Islet precursor cell (in vitro differentiated cells): ENCODE measurements at places on chromosomes 1 and 21.
A peak's percentile ranks its signal among the peaks of the same experiment; 100 is the strongest.

DNA sequence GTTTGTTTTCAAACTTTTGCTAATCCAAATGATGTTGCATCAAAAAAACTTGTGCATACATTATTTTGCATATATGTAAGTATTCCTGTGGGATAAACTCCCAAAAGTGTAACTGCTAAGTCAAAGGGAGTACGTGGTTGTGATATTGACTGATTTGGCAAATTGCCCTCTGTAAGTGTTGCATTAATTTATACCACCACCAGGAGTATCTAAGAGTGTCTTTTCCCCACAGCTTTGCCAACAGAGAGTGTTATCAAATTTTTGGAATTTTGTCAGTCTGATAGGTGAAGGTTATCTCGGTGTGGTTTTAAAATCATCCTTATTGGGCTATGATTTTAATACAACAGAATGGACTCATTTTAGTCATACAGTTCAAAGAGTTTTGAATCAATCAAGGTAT is 30.1 kb upstream of the PARP1 start:
- no peak for DNase-seq

DNA sequence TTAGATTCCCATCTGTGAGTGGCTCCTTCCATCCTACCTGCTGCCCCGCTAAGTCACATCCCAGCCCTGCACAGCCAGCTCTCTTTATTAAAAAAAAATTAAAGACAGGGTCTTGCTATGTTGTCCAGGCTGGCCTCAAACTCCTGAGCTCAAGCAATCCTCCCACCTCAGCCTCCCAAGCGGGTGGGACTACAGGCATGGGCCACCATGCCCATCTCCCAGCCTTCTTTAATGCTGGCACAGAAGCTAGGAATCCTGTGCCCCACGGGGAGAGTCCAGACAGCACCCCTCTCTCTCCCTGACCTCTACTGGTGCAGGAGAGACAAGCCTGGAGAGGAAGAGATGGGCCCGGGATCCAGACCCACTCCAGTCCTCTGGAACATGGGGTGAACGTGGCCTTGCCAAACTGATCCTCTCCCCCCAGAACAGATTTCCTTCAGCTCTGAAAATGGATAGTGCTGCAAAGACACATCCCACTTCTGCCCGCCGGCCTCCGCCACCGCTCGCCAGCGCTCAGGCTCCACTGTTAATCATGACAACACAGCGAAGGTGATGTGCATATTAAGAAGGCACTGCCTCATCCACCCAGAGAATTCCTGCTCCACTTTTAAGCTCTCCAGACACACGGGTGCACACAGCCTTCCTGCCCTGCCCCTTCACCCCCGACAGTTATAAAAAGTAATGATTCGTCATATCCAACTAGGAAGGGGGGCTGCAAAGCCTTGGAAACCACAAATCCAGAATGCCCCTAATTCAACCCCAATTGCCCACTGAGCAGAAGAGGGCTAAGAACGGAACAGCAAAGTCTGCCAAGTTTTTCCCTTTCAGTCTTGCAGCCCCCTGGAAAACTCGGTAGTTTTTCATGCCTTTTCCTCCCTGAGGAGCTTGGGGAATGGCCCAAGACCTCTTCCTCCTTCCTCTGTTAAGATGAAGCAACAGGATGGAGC is 68.1 kb downstream of the MRPL37 start:
- DNase-seq: no peak

DNA sequence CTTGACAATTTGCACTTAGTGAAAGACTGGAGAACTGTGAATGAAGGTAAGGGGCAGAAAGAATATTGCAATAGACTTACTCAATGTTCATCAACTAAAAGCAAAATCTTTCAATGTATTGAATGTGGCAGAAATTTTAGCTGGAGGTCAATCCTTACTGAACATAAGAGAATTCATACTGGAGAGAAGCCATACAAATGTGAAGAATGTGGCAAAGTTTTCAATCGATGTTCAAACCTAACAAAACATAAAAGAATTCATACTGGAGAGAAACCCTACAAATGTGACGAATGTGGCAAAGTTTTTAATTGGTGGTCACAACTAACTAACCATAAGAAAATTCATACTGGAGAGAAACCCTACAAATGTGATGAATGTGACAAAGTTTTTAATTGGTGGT is 80.7 kb downstream of the JMJD4 start:
- no peak for DNase-seq

- DNase-seq: no peak
These were observed 113.0 kb downstream of the SYT2 start for GRCh38 chr1:202597090-202597761.

- DNase-seq: peak; percentile 43
These were observed 11.7 kb downstream of the SLC19A1 start for GRCh38 chr21:45530423-45531113.

- no peak for DNase-seq
These were observed 610.7 kb upstream of the ADGRL2 start for GRCh38 chr1:81190003-81190402.

GRCh38 chr1:192805832-192806323 is 3.0 kb upstream of the RGS2 start:
- DNase-seq: no peak

- no peak for DNase-seq
These were observed 164.2 kb upstream of the KIAA0040 start for GRCh38 chr1:175356727-175357126.

DNA sequence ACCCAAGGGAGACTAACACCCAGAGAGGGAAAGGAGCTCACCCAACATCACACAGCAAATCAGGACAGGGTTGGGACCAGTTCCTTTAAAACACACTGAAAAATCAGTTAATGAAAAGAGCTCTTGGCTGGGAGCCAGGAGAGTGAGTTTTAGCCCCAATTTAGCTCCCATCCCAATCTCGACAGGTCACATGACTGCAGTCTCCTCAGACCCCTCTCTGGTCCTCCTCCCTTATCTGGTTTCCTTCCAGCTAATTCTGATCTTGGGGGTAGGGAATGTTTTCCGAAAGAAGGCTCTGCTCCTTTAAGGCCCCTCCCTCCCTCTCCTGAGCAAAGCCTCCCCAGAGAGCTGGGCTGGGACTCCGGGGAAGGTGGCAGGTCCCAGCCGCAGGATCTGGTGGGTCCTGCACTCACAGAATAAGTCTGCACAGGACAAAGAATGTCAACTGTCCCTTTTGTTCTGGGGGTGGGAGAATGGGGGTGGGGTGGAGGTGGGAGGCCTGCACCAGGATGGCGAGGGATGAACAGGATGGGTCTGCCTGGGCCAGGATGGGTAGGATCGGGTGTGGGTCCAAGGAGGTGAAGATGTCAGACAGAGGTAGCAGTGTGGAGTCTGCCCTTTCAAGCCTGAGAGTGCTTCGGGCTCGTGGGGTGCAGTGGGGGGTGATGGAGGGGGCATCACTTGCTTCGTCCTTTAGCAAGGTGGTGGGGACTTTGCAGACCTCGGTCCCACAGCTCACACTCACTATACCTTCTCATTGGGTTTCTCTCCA is 57.3 kb upstream of the SSBP3 start:
- no peak for DNase-seq

GRCh38 chr1:199856216-199856780 is 171.2 kb upstream of the NR5A2 start:
- no peak for DNase-seq

- DNase-seq: no peak
These were observed 941 bp upstream of the TBCE start for GRCh38 chr1:235366286-235366685.

GRCh38 chr1:89198081-89198480 is 661 bp downstream of the GBP4 start:
- DNase-seq: peak; percentile 68

DNA sequence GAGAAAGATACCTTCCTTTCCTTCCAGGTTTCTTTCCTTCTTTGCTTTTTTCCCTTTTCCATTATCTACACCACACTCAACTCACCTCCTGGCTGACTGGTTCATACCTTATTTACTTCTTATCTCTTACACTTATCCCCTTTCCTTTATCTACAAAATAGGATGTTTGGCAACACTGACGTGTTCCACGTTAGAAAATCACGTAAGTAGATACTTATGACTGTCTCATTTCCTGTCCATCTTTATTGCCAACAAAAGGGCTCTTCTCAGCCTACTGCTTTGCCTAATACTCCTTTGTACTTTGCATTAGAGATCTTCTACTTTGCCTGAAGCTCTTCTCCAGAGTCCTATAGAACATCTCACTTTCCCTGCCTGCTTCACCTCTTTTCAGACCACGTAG is 25.1 kb downstream of the SYNJ1 start:
- DNase-seq: no peak

DNA sequence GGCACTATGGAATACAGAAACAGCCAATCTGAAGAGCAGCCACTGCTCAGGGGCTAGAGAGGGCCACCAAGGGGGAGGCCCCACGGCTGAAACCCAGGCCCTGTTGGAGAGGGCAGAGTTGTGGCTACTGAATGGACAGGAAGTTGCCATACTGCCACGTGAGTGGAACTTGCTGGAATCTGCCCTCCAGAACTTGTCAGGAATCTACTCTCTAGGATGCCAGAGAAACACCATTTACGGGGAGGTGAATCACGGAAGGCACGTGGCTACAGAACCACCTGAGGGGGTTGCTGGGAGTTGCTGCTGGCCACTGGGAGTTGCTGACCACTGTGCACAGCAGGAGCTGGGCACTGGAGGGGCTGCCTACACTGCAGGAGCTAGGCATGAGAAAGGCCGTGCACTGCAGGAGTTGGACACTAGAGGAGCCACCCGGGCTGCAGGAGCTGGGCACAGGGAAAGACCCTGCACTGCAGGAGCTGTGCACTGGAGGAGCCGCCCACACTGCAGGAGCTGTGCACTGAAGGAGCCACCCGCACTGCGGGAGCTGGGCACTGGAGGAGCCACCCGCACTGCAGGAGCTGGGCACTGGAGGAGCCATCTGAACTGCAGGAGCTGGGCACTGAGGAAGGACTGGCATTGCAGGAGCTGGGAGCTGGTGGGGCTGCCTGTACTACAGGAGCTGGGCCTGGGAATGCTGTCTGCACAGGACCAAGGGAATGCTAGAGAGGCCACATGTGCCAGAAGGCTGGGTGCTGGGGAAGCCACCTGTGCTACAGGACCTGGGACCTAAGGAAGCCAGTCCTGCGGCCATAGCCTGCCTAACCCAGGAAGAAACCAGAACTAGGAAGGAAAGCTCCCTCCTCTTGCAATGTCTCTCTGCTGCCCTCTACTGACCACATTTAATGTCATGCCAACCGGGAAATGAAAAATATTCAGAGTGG is 343.4 kb downstream of the MATN1 start:
- peak; percentile 83 for DNase-seq

DNA sequence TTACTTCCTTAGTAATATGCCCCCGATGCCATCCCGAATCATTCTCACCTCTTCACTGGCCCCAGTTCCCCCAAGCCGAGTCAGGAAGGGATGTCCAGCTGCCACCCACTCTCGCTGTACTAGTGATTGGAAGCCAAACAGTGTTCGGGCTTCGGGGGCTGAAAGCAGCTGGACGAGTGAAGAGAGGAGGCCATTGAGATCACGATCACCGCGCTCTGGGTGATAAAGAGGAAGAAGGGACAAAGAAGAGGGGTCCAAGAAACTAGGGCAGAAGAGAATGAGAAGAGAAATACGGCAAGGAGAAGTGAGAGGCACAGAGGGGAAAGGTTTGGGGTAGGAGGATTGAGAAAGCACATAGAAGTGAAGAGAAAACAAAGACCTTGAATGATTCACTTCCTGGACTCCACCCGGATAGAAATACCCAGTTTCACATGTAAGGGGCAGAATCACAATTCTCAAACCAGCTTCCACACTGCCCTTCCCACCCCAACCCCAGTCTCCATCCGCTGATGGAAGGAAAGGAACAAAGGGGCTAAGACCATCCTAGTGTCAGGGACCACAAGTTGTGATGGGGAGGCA is 3.7 kb upstream of the SF3B4 start:
- no peak for DNase-seq

DNA sequence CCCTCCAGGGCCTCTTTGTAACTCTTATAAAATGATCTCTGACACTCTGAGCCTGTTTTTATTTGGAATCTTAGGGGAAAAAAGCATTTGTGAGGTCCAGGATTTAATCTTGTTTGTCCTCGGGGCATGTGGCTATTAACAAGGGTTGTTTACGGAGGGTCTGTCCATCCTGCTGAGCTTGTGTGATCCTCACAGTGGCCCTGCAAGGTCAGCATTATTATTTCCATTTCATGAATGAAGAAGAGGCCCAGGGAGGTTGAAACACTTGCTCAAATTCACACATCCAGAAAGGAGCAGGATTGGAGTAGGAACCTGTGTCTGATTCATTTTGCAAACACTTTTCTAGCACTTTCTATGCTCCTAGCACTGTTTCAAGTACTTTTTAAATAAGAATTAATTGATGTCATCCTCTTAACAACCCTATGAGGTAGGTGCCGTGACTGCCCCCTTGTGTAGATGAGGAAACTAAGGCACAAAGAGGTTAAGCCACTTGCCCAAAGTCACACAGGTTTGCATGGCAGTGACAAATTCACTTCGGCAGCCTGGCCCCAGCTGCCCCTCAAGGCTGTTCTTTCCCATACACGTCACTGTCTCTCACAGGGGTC is 178.9 kb downstream of the MIS18A start:
- no peak for DNase-seq
